ENCODE measurements at places on chromosomes 3 and 15.

GRCh38 chr3:194121891-194122631 is 13.9 kb upstream of the HES1 start:
- DNase-seq = no peak

GRCh38 chr15:38748710-38749109 is 184.1 kb upstream of the RASGRP1 start:
- no peak for DNase-seq

- no peak for DNase-seq
These were observed 177.0 kb upstream of the TBL1XR1 start for GRCh38 chr3:177374323-177374722.

- no peak for DNase-seq
These were observed 134.1 kb downstream of the ISL2 start for GRCh38 chr15:76470691-76471090.

- no peak for DNase-seq
These were observed 27.2 kb upstream of the POMGNT2 start for GRCh38 chr3:43132870-43133636.

- DNase-seq = no peak
These were observed 60.0 kb upstream of the CHD2 start for GRCh38 chr15:92840149-92840548.

DNA sequence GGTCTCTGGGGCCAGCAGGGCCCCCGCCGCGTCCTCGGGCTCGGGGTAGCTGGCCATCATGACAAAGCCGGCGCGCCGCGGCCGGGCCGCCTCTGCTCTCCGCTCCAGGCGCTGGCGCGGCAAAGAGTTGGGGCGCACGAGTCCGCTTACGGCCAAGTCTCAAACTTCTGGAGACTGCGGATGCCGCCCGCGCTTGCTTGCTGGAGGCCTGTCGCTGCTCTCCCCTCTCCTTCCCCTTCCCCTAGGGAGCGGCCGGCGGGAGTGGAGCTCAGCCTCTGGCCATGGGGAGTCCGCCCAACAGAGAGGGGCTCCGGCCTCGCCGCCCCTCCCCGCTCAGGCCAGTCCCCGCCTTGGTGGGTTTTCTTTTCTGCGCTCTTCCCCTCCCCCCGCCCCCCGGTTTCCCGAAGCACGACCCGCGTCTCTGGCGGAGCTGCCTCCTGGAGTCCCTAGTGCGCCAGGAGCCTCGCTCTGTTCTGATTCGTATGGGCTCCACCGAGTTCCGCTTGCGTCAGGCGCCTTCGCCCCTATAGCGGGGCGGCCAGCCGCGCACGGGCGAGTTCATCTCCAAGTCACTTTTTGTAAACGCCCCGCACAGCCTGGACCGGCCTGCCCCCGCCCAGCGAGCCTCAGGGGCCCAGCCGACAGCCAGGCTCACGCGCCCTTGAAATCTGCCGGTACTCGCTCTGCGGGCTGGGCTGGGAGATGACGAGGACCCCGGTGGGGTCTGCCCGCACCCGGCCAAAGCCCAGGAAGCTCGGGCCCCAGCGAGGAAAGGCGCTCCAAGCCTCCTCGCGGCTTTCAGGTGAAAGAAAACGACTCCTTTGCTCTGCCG is at the start of the genes FOXL2 and FOXL2NB:
TSS of gene FOXL2 (minus strand) at position 475 of the 832 bp plus-strand sequence. CDS start at position 60, 415 bp downstream.
TSS of gene FOXL2NB (plus strand) at position 555 of the 832 bp plus-strand sequence. CDS start at position 703, 148 bp downstream.
- no peak for DNase-seq

- no peak for DNase-seq
These were observed 125.9 kb downstream of the NECTIN3 start for GRCh38 chr3:111197485-111197884.

- DNase-seq = no peak
These were observed 6.2 kb upstream of the BDH1 start for GRCh38 chr3:197561926-197562325.

- no peak for DNase-seq
These were observed 214.2 kb downstream of the MEIS2 start for GRCh38 chr15:36886191-36886590.

DNA sequence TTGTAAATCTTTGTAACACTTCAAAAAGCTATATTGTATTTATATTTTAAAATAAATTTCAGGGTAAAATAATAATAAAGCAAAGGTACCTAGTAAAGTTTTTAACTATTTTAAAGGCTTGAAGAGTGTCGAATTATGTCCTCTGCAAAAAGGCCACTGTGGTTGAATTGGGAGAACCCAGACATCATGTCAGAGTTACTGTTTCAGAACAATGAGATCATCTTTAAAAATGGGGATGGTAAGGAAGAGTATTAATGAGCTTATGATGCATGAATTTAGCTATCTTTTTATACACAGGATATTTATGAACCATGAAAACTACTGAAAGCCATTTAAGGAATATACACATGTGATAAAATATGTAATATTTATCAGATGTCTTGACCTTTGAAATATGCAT is 26.3 kb downstream of the KCNMB3 start:
- no peak for DNase-seq

DNA sequence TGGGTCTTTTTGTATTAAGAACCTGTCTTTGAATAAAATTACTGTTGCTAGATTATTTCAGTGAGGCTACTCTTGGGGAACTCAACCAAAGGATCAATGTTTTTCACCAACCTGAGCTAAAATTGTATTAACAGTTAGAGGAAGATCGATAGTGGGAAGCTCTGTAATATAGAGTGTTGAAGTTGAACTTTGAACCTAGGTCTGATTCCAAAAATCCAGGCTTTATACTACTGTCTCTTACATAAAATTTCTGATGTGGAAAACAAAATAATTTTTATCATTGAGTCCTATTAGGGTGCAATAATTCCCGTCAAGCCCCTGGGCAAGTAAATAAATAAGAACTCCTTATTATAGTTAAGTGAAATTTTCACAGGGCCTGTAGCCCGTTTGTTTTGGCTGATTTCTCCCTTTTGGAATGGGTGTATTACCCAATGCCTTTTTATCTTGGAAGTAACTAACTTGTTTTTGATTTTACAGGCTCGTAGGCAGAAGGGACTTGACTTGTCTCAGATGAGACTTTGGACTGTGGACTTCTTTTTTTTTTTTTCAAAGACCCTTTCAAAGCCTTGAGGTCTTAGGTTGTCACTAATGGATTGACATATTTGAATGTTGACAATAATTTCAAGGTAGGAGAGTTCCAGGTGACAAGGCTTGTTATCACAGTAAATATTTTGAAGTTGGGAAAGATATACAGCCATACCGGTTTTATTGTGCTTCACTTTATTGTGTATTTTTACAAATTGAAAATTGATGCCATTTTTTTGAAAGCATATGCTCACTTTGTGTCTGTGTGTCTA is 276.1 kb downstream of the NFKBIZ start:
- no peak for DNase-seq

- DNase-seq = no peak
These were observed 16.4 kb downstream of the CLK3 start for GRCh38 chr15:74631935-74632560.

DNA sequence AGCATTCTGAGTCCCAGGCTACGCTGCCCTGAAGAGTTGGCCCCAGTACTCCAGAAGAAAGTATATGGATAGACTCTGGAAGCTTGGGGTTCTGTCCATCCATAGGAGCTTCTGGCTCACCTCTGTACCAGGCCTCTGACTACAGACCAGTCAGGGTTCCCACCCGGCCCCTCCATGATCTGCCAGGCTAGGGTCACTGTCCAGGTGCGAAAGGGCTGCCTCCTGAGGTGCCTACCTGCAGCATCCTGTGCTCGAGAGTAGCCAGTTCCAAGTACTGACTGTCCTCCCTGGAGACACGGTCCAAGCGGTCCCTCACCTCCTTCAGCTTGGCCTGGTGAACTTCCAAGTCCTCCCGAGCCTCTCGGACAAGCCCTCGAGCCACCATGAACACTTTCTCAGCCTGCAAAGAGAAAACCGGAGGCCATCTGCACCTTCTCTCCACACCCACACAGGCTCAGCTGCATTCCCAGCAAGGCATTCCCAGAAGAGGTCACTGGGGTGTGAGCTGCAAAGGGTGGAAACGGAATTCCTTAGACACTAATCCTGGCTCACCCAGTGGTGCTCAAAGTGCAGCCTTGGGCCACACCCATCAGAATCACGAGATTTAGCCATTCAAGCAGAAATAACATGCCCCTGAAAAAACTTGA is 3.7 kb upstream of the PLXNB1 start:
- DNase-seq = no peak

- DNase-seq = no peak
These were observed 34.9 kb upstream of the MEIS2 start for GRCh38 chr15:37135225-37135624.

DNA sequence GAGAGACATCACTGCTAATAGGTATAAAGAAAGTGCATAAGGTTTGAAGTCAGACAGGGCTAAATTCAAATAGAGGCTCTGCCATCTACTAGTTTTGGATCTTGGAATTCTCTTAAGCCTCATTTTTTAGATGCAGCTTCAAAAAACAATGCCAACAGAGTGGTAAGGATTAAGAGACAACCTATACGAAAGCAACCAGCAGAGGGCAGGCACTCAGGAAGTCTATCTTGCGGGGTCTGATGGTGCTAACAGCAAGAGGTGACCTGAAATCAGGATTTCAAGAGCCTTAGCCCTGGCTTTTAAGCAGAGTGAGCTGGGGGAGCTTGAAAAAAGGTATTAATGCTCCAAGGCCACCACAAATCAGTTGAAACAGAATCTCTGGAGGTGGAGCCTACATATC is 40.7 kb downstream of the LDHAL6B start:
- no peak for DNase-seq

GRCh38 chr3:107752202-107752990 is 229.6 kb downstream of the BBX start:
- peak; percentile 95 for DNase-seq

DNA sequence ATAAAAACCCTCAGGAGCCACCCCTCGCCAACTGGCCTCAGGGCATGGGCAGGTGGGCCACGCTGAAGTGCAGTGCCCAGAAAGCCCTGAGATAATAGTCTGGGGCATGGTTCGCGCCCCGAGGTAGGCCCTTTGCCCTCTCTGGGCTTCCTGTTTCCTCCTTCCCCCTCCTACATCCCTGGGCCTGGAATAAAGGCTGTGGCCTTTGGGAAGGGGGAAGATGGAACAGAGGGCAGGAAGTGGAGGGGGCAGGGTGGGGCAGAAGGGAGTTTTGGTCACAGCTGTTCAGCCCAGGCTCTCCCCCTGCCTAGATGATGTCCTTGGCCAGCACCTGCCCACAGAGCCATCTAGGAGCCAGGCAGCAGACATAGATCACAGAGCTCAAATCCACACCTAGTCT is 11.3 kb downstream of the CSRNP1 start:
- DNase-seq = no peak

GRCh38 chr3:125624341-125624740 is 29.0 kb upstream of the OSBPL11 start:
- DNase-seq = no peak

DNA sequence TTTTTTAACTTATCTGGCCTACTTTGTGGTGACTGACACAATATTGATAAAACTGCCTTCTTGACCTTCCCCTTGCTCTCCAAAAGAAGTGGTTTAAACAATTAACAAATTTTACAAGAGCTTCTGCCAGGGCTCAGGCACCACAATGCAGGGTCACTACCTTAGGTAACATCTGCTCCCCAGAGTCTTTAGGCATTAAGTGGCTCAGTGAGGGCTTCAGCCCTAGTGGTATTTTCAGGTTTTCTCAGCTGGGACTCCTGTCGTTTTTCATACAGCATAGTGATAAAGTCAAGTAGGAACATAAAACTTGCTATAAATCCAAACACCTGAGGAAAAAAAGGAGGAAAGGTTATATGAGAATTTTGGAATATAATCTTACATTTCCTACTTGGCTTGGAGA is 18.9 kb downstream of the CMTM6 start:
- DNase-seq = no peak
